Glomerular endothelial cell (primary cell): ENCODE measurements at places on chromosomes 12 and 14.

GRCh38 chr14:90658541-90658967, 157.7 kb downstream of the TTC7B start:
- DNase-seq: no peak

DNA sequence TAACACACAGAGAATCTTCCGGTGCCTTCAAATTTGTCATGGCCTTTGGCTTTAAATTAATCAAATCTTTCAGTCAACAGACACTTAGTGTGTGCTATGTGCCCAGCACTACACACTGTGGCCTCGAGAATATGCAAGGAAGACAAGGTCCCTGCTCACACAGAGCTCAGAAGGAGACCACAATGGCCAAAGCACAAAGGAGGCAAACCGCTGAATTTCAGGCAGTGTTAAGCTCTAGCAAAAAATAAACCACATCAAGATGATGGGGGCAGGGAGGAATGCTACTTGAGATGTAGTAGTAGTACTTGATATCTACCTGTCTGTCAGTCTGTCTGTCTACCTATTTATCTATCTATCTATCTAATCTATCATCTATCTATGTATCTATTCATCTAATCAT, 227.9 kb downstream of the TMEM132D start:
- no peak for DNase-seq

DNA sequence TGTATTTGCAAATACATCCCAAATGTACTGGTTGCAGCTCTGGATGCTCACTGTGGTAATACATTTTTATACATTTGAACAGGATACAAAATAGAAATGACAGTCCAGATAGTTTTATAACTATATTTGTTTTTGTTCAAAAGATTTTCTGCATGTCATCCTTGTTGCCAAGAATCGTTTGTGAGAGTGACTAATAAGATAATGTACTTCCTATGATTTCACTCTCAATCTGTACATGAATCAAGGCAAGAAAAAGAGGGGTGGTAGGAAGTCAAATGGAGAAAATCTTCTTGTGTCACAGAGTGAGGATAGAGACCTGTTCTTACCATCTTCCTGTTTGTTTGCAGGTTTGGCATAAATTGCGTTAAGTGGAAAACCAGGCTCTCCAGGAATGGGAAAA, 13.9 kb downstream of the ARPC3 start:
- no peak for DNase-seq

DNA sequence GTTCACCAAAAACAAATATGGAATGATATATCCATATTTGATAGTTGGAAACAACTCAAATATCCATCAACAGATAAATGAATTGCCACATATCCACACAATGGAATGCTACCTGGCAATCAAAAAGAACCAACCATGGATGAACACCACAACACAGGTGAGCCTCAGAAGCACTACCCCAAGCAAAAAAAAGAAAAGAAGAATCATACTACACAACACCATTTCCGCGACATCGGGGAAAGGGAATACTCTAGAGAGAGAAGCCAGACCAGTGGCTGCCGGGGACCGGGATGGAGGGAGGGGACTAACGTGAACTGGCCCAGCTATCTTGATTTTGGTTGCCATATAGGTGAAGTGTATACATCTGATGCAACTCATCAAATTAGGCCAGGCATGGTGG, 41.4 kb downstream of the SCARB1 start:
- no peak for DNase-seq

GRCh38 chr12:47776471-47777143, 3.6 kb downstream of the SLC48A1 start:
- no peak for DNase-seq

GRCh38 chr12:78483767-78484315, 380.7 kb upstream of the SYT1 start:
- DNase-seq: no peak

GRCh38 chr14:103520269-103520656, 2.4 kb downstream of the CKB start:
- DNase-seq: no peak

GRCh38 chr12:66048835-66049537, 81.6 kb downstream of the LLPH start:
- DNase-seq: no peak

- no peak for DNase-seq
Observed at GRCh38 chr14:69876221-69876847, 2.9 kb upstream of the SMOC1 start.

DNA sequence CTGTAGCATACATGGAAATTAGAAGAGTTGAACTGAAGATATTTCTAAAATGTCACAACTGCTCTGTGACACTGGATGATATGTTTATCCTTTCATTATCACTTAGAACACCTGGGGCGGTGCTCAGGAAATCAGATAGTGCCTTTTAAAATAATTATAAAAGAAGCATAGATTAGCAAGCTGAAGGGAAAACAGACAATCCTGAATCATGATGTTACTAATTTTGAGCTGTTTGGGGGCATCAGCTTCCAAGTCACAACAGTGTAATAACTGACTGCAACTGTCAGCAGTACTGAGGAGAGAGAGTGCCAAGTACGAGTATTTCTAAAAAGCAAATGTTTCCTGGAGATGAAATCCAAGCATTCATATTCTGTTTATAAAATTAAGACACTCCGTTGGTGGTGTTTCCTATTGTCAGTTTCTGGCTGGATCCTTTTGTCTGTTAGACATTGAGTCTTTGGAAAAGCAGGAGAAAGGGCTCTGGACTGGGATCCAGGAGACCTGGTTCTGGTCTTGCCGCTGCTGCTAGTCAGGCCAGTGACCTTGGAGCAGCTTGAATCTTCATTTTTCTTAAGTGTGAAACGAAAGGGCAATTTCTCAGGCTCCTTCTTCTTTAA, 380.1 kb downstream of the EGLN3 start:
- DNase-seq: no peak

DNA sequence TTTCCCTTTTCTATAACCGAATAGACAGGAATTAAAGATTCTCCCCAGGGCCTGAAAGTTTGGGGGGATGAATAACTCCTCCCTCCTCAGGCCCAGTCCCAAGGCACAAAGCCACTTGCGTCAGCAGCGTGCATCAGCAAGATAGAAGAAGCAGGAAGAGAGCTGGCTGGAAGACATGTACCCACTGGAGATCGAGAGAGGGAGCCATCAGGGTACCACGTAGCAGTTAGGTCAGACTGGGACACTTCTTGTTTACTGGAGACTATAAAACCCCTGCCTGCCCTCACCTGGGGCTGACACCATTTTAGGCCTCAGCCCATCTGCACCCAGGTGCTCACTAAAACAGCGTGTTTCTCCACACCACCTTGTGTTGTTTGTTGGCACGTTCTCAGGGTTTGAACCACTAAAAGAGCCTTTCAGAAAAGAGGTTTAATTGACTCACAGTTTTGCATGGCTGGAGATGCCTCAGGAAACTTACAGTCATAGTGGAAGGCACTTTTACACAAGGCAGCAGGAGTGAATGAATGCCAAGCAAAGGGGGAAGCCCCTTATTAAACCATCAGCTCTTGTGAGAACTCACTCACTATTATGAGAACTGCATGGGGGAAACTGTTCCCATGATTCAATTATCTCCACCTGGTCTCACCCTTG, 93.2 kb downstream of the TMTC3 start:
- DNase-seq: no peak

- no peak for DNase-seq
Observed at GRCh38 chr12:90091809-90092208, 383.2 kb upstream of the ATP2B1 start.

GRCh38 chr14:68856572-68856971, 63.7 kb upstream of the ZFP36L1 start:
- no peak for DNase-seq

DNA sequence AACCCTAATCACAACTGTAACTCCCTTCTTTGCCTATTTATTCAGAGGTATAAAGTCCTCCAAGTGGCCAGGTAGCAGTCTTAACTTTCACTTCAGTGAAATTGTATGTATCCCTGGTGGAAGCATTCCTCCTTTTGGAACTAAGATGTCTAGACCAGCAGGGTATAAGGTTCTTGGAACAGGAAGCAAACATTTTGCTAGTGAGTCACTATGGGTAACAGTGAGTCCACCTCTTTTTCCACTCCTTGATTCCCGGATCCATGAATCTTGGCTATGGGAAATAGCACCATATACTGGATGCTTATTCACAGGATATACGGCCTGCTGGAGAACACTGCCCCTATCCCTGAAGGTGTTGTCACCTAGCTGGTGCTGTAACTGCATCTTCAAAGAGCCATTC, 80.2 kb downstream of the KCNA5 start:
- DNase-seq: no peak

- DNase-seq: no peak
Observed at GRCh38 chr12:107468182-107468581, 217.4 kb upstream of the PWP1 start.

- DNase-seq: peak; percentile 71
Observed at GRCh38 chr12:124694846-124695497, 127.6 kb upstream of the NCOR2 start.

GRCh38 chr12:110234755-110235154, 46.3 kb upstream of the ATP2A2 start:
- DNase-seq: no peak

- DNase-seq: no peak
Observed at GRCh38 chr12:100955139-100955538, 160.6 kb downstream of the ANO4 start.

DNA sequence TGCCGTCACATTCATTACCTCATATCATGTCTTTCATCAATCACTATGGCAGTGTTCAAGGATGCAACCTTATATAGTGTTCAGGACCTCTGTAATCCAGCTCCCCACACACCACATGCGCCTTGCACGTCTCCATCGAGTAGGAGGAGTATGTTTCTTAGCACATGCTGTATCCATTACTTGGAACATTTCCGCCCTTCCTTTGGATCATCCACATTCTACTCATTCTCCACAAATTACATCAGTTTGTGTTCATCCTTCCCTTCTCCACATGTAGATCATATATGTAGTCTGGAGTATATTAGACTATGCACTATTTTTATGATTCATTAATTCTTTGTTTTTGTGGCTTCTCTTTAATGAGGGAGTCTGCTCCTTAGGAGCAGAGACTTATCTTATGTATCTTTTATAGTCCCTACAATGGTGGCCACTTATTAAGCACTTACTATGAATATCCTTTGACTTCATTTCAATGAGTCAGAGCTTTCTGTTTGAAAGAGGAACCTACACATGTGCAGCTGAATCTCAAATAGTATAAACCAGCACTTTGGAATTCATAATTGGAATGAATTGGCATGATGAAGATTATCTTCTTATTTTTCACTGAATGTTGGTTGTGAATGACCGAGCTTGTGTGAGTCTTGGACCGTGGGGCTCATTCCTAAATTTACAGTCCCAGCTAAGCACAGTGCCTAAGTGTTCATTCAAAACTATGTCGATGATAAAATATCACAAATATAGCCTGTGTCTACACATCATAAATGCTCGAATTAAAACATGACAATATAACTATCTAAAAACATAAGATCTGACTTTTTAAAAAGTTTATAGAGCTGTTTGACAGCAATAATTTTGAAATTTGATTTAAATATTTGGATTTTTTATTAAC, 30.2 kb upstream of the NPAS3 start:
- DNase-seq: no peak

GRCh38 chr12:27142101-27142721, 59.8 kb upstream of the C12orf71 start:
- peak; percentile 68 for DNase-seq

GRCh38 chr14:93707475-93707874, 80.8 kb downstream of the PRIMA1 start:
- DNase-seq: no peak

DNA sequence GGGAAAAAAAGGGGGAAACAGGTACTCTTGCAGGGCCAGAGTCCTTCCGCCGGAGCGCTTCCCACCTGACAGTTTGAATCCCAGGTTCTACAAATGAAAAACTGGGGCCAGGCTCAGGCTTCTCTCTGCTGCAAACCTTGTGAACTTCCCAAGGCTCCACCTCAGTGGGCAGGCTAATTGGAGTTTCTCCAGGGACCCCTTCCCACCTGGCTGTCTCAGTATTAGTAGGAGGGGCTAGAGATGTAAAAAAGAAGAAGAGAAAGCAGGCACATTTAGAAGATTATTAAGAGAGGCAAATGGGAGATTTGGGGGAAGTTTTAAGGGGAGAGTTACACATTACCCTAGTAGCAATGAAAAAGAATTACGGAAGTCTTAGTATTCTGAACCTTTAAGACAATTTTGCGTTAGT, 20.0 kb upstream of the CLEC2D start:
- no peak for DNase-seq

GRCh38 chr14:81452341-81453133, 52.4 kb upstream of the STON2 start:
- DNase-seq: no peak

- DNase-seq: no peak
Observed at GRCh38 chr14:104580961-104581360, 1.4 kb downstream of the C14orf180 start.

DNA sequence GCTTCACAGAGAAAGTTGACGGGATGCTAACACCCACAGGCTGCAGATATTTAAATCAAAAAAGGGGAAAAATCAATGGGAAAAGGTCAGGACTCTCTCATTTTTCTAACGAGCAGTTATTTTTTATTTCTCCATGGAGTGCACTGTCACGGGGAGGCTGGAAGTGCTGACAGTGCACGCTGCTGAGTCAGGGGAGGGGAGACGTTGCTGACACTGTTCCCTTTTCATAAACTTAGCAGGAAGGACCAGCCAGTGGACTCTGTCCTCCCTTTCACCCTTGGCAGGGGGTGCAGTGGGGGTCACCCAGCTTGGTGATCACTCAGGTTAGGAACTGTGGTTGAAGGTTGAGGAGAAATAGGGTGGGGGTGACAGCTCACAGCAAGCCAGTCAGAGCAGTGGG, 65.6 kb upstream of the FUT8 start:
- DNase-seq: no peak

DNA sequence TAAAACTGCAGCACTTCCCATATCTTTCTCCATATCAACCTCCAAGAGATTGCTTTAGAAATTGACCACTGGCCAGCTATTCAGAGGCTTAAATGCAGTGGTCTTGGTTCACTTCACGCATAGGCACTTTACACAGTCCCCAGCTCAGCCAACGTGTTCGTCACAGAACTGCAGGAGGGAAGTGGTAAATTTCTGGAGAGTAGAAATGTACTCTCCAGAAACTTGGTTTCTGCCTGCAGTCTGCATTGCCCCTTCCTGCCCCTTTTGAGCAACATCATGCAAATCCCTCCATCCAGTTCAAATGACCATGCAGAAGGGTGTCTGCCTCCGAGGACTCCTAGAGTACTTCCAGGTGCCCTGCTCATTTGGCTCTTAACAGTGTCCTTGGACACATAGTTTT, 42.7 kb upstream of the NEDD1 start:
- DNase-seq: no peak

- no peak for DNase-seq
Observed at GRCh38 chr12:127121494-127122084, 1145.4 kb upstream of the TMEM132C start.

GRCh38 chr12:3371018-3371417, 120.0 kb upstream of the PRMT8 start:
- no peak for DNase-seq
